ENCODE measurements at places on chromosomes 11 and 22. TPM values are rescaled to one million over a fixed set of nuclear protein-coding genes. Genes with fewer than 3 reads are reported as not detected.

- no peak for DNase-seq
Observed at GRCh38 chr22:38267086-38267485, 5.7 kb downstream of the TMEM184B start.

- DNase-seq, result no peak
Observed at GRCh38 chr11:19547044-19547443, 165.6 kb upstream of the NAV2 start.

Gene ZNF280A
- polyA plus RNA-seq, result not detected

Gene OR51B2
- not detected for polyA plus RNA-seq

GRCh38 chr11:34314936-34315335 is 42.9 kb downstream of the ABTB2 start:
- no peak for DNase-seq

GRCh38 chr11:8749202-8749601 is 66.6 kb downstream of the RPL27A start:
- DNase-seq, result no peak

DNA sequence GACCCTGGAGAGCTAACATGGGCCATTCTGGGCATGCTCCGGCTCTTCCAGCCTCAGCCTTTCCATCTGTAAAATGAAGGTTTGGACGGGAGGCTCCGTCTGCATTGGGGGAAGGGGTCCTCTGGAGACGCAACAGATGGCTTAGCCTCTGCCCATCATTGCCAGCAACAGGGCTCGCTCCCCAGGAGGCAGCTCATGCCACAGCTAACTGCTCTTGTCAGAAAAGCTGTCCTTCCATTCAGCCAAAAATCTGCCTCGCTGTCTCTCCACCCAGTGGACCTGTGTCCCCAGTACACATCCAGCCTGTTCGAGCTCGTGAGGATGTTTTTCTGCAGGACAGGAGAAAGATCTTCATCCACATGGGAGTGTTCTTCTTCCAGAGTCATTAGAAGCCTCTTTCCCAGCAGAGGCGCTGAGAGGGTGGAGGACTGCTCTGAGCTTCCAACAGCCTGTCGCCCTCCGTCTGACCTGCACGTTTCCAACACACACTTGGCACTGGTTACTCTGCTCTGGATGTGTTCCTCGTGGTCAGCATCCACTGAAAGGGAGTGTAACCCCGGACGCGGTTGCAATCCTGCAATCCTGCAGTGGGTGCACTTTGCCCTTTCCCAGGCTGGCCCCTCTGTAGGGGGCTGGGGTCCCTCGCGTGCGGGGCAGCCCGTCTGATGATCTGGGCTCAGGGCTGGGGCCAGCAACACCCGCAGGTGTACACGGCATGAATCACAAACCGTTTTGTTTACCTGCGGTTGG is 1340.9 kb downstream of the TBC1D22A start:
- no peak for DNase-seq

All from left kidney (tissue), 8 donors.